Stimulated activated CD8-positive, alpha-beta memory T cell treated with anti-CD3 and anti-CD28 coated beads, Interleukin-7, amount 100 ng/mL, for 1 hour (primary cell): ENCODE measurements at places on chromosomes 11 and 22.

DNA sequence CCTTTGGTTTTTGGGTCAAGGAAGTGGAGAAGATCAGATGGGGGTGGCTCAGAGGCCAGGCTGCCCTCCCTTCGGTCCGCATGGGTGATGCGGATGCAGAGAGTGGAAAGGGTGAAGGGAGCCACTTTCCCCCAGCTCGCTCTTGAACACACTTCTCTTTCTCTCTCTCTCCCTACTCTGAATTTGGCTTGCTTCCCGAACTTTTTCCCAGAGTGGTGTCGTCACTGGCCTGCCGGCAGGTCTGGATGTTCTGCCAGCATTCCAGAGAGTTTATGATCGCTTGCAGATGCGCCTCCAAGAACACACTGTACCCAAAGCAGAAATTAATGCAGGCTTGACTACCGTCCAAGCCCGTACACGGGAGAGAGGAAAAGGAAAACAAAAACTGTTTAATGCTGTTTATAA, 103.2 kb downstream of the ZBTB16 start:
- no peak for DNase-seq

DNA sequence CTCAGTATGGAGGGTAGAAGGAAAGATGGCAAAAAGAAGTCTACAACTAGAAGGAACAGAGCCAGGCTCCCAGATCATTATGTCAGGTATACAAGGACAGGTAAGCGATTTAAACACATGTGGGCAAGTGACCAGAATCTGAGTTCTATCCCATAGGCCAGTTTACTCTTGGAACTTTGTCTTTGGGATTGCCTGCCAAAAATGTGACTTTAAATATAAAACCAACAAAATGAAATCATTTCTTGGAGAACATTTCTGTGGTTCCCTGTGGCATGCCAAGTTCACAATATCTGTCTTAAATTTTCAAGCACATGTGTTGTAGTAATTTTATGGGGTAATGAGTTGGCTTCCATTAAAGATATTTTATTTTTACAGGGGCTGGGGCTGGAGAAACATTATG, 141.0 kb downstream of the SLC17A6 start:
- no peak for DNase-seq

GRCh38 chr11:73191151-73191550, 26.9 kb upstream of the P2RY2 start:
- no peak for DNase-seq

DNA sequence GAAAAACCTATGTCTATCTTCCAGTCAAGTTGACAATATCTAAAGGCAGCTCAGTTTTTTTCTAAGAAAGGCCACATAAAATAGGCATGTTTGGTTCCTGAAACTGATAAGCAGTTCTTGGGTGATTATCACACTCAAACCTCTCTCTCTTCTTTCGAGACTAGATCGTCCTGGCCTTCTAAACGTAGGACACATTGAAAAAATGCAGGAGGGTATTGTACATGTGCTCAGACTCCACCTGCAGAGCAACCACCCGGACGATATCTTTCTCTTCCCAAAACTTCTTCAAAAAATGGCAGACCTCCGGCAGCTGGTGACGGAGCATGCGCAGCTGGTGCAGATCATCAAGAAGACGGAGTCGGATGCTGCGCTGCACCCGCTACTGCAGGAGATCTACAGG, 15.1 kb downstream of the CDPF1 start:
- DNase-seq: no peak

DNA sequence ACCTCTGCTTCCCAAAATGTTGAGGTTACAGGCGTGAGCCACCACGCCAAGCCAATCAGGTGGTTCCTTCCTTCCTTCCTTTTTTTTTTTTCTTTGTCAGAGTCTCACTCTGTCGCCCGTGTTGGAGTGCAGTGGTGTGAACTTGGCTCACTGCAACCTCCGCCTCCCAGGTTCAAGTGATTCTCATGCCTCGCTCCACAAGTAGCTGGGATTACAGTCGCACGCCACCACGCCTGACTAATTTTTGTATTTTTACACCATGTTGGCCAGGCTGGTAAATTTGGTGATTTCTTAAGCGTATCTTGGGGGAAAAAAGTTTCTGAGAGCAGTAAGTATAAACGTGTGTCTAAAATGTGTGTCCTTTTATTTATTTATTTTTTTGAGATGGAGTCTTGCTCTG, 18.2 kb upstream of the SPINDOC start:
- no peak for DNase-seq

DNA sequence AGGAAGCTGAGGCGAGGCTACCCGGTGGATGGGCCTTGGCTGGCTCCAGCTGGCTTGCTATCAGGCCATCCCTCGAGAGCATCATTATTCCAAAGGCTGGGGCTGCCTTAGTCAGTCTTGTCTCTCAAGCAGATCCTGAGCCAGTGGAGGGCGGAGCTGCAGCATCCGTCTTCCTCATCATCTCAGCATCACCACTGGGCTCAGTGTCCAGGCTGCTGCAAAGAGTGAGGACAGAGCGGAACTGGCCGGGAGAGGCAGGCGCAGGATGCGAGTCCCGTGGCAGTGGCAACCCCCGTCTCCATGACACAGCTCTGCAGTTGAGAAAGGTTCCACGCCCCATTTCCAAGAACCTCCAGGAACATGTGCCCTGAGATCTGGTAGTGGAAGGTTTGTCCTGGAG, 4.4 kb downstream of the TP53I11 start:
- DNase-seq: no peak

- peak; percentile 52 for DNase-seq
Measured at GRCh38 chr22:38051900-38052862, 5.0 kb upstream of the PICK1 start.

GRCh38 chr11:65710421-65710820, 1.6 kb upstream of the KAT5 start:
- no peak for DNase-seq

DNA sequence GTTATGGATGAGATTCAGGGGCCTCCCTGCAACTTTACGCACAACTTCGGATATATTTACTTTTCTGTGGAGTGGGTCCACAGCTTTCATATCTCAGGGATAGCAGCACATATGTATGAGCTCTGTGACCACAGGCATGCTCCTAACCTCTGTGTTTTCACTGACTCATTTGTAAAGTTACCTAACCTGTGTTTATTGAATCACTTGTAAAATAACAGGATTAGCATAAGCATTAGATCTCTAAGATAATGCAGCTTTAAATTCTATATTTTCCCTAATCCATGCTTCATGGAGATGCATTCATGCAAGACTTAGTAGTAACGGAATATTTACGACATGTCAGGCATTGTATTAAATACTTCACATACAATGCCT, 47.9 kb upstream of the DDI1 start:
- DNase-seq: no peak

GRCh38 chr11:2517016-2517385, 72.2 kb downstream of the KCNQ1 start:
- no peak for DNase-seq

- no peak for DNase-seq
Measured at GRCh38 chr11:11608783-11609232, 13.0 kb downstream of the GALNT18 start.

- DNase-seq: no peak
Measured at GRCh38 chr22:44266796-44267760, 45.7 kb downstream of the SHISAL1 start.

DNA sequence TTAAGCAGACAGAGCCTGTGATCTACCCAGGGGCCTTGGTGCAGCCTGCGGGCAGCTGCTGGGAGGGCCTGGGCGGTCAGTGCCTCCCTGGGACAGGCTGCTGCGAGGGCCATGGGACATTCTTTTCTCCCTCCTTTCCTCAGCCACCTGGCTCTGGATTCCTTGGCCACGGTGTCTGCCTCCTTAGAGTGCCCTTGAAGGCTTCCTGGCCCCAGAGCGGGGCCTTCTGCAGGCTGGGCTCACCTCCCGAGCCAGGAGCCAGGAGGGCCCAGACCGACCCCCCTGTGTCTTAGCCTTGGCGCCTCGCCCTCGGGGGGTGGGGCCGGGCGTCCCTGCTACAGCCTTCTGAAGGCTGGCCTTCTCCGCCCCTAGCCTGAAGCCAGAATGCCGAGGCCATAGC, 231.2 kb downstream of the TBC1D22A start:
- DNase-seq: no peak

GRCh38 chr11:9571763-9572115, 1.7 kb upstream of the WEE1 start:
- no peak for DNase-seq

DNA sequence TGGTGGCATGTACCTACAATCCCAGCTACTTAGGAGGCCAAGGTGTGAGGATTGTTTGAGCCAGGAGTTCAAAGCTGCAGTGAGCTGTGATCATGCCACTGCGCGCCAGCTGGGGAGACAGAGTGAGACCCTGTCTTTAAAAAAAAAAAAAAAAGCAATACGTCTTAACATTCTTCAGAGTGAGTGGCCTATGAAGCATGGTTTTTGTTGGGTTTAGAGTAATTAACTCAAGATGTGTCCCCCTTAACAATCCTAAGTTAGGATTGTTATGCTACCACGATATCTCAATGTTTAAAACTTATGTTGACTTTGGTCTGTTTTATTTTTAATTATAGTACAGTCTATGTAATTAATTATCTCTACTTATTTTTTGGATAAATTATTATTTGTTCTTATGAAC, 156.1 kb downstream of the HIPK3 start:
- no peak for DNase-seq

- DNase-seq: no peak
Measured at GRCh38 chr11:114243461-114244372, 52.5 kb upstream of the NNMT start.

DNA sequence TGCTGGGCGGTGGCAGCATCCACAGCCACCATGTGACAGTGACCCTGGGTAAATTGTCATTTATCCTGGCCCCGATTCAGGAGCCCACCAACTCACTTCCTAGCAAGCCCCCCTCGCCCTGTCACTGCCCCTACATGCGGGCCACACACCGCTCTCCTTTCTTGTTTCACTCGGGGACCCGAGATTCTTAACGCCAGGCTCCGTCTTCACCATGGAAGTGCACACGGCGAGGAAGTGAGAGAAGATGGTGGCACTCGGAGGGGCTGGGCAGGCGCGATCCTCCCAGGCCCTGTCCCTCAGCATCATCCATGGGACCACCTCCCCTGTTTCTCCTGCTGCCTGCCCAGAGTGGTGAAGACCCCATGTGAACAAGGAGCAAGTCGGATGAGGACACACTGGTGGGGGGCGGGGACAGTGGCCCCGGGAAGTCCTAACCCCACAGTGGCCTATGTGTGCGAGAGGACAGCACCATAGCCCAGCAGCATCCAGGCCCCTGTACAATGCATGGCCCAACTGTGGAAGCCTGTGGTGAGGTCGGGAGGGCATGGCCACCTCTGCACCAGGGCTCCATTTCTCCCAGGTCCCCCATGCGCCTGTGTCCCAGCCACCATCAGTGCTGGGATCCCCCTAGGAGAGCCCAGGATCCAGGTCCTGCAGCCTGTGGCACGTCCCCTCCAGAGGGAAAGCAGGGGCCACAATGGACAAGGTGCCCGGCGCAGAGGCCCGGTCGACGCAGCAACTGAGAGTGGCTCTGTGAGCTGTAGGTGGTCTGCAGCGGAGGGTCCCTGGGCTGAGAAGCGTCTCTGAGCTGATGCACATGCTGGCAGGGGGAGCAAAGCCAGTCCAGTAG, 262.8 kb downstream of the BRD1 start:
- DNase-seq: no peak

- DNase-seq: no peak
Measured at GRCh38 chr11:63716046-63716445, 34.7 kb downstream of the RTN3 start.

DNA sequence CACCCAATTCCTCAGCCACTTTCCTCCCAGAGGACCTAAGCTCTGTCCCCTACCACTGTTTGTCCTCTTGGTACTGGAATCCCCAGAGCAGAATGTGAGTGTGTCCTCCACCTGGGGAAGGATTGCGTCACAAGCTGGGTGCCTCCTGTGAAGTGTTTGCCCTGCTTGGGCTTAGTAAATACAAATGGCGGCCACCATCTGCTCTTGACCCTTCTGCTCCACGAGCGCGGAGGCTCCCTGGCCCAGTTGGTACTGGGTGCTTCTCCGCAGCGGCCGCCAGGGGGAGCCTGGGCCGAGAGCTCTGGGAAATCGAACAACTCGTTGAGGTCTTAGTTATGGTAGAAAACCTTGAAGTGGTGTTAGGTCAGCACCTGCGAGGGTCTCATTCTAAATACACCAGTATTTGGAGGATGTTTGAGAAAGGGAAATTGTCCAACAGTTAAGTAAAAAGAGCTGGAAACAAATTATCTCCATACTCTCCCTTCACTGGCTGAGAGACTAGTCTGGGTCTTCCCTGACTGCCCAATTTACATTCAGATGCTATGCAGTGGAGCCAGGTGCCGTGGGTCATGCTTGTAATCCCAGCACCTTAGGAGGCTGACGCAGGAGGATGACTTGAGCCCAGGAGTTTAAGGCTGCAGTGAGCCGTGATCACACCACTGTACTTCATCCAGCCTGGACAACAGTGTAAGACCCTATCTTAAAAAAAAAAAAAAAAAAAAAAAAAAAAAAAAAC, 74.6 kb upstream of the TEAD1 start:
- no peak for DNase-seq

- DNase-seq: no peak
Measured at GRCh38 chr11:61528114-61528513, 19.6 kb downstream of the LRRC10B start.

DNA sequence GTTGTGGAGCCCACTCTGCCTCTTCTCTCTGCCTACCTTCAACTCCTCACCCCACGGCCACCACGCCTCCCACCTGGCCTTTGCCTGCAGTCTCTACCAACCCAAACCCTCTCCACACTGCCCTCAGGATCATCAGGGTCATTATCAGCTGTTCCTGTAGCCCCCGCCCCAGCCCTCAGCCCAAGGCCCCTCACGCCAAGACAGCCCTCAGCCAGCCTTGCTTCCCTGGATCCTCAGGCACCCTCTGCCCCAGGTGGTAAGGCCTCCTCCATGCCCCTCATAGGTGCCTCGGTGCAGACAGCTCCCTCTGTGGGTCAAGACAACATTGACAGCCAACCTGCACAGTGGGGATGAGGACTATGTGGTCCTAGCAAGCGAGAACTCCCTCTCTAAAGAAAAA, 1.7 kb downstream of the SBF1 start:
- no peak for DNase-seq

- no peak for DNase-seq
Measured at GRCh38 chr11:123451183-123451781, 21.2 kb downstream of the GRAMD1B start.

- DNase-seq: no peak
Measured at GRCh38 chr11:13772223-13773046, 104.0 kb downstream of the FAR1 start.

DNA sequence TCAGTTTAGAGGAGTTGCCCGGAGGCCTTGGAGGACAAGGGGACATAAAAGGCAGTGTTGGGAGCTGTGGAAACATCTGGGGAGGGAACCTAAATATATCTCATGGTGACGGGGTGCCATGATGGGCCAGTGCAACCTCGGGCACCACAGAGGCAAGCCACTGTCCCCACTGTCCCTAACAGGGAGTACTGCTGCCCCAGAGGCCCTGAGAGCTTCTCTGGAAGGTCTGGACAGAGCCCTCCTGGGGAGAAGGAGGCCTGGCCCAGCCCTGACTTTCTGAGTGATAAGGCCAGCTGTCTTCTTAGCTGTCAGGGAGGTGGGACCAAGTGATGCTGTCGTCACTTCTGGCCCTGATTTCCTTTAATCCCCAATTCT, 5.5 kb upstream of the P2RY6 start:
- DNase-seq: no peak
